ENCODE measurements at places on chromosomes 1 and 21.

DNA sequence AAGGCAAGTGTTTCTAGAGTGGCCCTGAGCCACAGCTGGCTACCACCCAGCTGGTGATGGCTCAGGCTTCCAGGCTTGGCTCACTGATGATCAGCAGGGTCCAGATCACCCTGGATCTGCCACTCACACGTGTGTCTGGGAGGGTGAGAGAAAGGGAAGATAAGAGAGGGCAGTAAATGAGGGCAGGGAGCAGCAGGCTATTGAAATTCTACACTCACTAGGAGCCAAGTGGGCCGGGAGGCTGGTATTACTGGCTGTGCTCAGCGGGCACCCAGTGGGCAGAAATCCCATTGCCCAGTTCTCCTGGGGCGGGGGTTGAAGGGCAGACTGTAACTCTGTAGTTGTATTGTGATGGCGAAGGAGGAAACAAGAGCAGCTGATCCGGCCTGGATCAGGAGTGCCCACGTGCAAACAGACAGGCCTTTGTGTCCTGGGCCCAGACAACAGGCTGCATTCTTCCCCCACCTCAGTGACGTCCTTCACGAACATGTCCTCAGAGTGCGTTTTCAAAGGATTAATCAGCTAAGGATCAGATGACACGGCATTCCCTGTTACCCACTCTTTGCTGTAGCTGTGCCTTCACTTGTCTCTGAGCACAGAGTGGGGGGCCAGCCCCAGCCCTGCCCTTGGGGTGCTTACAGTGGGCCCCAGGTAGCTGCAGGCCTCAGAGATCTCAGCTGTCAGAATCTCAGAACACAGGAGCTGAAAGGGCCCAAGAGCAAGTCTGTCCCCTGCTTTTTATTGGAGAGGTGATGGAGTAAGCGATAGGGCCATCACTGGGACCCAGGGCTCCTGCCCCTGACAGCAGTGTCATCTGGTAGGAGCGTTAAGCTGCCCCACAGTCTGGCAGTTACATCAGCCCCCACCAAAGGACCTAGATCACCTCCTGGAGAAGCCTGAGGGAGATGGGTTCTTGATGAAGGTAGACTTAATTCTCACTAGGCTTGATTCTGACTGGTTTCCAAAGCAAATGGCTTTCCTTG, 60.5 kb downstream of the ATP1A1 start:
- DNase-seq: no peak

DNA sequence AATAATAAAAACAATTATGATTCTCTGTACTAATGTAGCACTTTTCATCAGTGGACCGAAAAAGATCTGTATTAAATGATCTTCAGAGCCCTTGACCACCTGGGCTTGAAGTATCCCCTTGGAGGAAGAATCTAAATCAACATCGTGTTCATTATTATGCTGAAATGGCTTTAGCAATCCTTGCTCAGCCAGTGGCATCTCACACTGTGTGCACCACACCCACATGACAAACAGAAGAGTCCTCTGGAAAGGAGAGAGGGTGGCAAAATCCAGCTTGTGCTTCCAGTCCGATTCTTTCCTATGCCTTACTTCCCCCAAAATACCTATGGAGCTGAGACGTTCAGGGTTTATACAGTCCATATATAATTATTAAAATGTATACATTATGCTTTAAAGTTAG, 318.5 kb upstream of the RUNX1 start:
- DNase-seq: no peak

GRCh38 chr1:164694505-164694904, 135.5 kb downstream of the PBX1 start:
- no peak for DNase-seq

GRCh38 chr1:225747566-225747965, 30.1 kb upstream of the SRP9 start:
- no peak for DNase-seq

DNA sequence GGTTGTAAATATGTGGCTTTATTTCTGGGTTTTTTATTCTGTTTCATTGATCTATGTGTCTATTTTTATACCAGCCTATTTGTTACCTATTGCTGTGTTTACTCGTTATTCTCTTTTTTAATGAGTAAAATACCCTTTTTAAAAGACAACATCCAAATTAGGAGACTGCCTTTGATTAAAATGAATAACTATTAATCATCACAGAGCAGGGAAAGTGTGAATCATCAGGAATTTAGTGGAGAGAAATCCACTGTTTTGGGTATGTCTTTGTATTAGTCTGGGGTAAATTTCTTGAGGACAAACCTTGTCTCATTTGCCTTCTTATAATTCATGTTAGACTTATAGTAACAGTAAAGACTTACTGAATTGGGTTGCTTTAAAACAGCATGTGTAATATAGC, 12.1 kb downstream of the DISC1 start:
- no peak for DNase-seq

DNA sequence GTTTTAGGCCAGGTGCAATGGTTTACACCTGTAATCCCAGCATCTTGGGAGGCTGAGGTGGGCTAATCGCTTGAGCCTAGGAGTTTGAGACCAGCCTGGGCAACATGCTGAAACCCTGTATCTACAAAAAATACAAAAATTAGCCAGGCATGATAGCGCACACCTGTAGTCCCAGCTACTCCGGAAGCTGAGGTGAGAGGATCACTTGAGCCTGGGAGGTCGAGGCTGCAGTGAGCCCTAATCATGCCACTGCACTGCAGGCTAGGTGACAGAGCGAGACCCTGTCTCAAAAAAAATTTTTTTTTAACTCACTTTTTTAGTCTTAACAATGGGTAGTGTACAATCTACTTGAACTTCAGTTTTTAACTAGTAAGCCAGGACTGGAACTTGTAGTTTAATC, 137.5 kb downstream of the HS2ST1 start:
- DNase-seq: no peak

GRCh38 chr1:157626099-157626498, 28.2 kb upstream of the FCRL4 start:
- DNase-seq: no peak

DNA sequence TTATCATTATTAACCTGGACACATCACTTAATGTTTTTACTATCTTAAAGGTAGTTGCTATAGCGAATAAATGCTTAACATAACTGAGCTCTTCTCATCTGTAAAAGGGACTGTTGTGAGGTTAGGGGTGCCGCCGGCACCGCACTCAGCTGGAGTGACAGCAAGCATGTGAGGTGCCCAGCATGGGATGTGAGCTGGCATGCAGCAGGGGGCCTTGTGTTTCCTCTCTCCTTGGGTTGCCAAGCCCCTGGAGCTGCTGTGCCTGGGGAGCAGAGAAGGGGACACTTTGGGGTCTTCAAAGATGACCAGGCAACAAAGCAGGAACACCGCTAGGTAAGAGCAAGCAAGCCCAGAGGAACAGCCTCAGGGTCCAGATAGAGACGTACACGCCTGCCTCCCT, 2.1 kb upstream of the ZC3H12A start:
- no peak for DNase-seq

- no peak for DNase-seq
These were observed 83.4 kb downstream of the SNRPE start for GRCh38 chr1:203944651-203945404.

All from femur (tissue), 1 donor.